ENCODE measurements at places on chromosomes 4 and X. TPM values are rescaled to one million over a fixed set of nuclear protein-coding genes. Genes with fewer than 3 reads are reported as not detected.

Gene ARSJ
- polyA plus RNA-seq, result 41.4 TPM

Gene ACE2
- polyA plus RNA-seq, result not detected

Gene LRP2BP
- polyA plus RNA-seq, result 0.30 TPM

Gene CFAP99
- 0.13 TPM for polyA plus RNA-seq

DNA sequence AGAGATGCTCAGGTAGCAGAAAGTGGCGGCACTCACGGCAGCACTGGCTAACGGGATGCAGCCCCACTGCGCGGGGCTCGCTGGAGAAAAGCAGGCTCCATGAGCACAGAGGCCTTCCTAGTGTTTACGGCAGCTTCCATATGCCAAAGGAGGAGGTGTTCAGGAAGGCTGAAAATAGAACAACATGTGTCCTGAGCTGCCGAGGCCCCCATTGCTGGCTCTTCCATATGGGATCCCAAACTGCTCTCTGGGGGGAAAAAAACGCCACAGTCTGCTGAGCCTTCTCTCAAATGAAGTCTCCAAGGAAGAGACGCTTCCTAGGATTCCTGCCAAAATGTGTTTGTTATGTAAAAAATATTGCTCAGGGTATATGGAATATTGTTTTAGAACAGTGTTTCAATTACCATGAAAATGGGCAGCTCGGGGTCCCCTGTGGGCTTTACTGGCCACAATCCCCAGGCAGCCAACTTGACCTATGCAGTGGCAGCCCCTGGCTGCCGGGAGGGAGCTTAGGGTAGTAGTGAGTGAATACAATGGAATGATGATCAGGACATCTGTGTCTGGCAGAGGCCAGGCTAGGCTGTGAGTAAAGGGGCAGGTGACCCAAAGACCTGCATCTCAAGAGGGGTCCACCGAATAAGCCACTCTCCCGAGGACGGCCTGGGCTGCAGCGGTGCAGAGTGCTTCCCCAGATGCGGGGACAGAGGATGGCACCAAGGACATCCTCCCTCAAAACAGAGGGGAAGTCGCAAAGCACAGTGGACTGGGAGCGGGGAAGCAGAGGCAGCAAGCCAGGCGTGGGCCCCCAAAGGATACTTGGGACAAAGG lies 170.1 kb downstream of the AFAP1 start:
- H3K4me1 ChIP-seq, result peaks cover 27% of the 10 kb centered on the region
- no peak overlapping the region for H3K27ac ChIP-seq
- no peak overlapping the region for H3K4me3 ChIP-seq

DNA sequence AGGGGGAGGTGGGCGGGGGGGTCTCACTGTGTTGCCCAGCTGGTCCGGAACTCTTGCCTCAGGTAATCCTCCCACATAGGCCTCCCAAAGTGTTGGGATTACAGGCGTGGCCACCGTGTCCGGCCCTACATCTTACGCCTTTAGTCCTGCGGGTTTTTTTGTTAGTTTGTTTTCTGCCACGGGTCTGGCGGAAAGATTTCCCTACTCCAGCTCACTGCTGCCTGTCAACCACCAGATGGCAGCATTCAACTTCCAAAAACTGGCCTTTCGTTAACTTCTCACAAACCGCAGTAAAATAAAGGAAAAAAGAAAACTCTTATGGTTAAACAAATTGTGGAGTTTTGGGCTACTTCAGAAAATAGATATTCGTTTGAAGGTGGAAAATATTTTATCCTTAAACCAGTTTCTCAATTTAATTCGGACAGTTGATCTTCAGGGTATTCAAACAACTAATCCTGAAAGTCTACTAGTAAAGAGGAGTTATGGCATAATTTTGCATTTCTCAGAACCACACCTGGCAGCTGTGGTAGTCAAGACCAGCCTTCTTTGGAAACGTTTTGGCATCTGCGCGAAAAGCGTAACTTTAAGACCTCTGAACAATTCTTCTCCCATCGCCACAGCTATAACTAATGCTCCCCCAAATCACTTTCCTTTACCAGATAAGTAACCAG lies 41.1 kb downstream of the LUZP4 start:
- no peaks in the 10 kb centered on the region for H3K36me3 ChIP-seq
- peaks cover 4% of the 10 kb centered on the region for H3K27me3 ChIP-seq
- H3K27ac ChIP-seq, result no peak overlapping the region
- no peaks in the 10 kb centered on the region for H3K4me1 ChIP-seq

DNA sequence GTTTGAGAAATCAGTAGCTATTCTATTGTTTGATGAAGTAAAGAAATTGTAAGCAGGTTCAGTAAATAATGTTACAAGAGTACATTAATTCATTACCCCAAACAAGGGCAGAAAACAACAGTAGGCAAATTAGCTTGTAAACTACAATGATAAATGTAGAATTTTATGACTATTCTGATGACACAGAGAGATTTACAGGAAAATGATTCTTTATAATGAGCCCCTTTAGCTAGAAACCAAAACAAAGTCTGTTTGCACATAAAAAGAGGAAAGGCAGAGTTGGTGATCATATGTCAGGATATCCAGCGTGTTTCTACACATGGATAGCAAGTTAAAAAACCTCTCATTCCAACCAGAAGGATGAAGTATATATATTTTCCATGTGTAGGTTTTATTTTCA lies 204.8 kb downstream of the CFAP299 start:
- no peaks in the 10 kb centered on the region for H3K36me3 ChIP-seq
- no peak for DNase-seq
- H3K27me3 ChIP-seq, result no peaks in the 10 kb centered on the region
- H3K4me1 ChIP-seq, result no peaks in the 10 kb centered on the region

GRCh38 chrX:23885803-23886202 lies 21.9 kb downstream of the APOO start:
- DNase-seq, result no peak
- H3K27ac ChIP-seq, result peak overlapping the region; percentile 94
- no peaks in the 10 kb centered on the region for H3K36me3 ChIP-seq

GRCh38 chr4:59127743-59128142 lies 2017.6 kb upstream of the IGFBP7 start:
- no peaks in the 10 kb centered on the region for H3K4me1 ChIP-seq
- no peak overlapping the region for H3K27ac ChIP-seq
- DNase-seq, result peak; percentile 0
- H3K27me3 ChIP-seq, result no peaks in the 10 kb centered on the region
- no peaks in the 10 kb centered on the region for H3K36me3 ChIP-seq

- H3K27ac ChIP-seq, result no peak overlapping the region
- H3K27me3 ChIP-seq, result no peaks in the 10 kb centered on the region
- no peaks in the 10 kb centered on the region for H3K4me1 ChIP-seq
- DNase-seq, result no peak
- H3K4me3 ChIP-seq, result no peak overlapping the region
- H3K36me3 ChIP-seq, result peaks cover 20% of the 10 kb centered on the region
These were observed 124.3 kb downstream of the ADGRA3 start for GRCh38 chr4:22391551-22391950.

GRCh38 chr4:26607776-26608175 lies 23.9 kb downstream of the TBC1D19 start:
- H3K27ac ChIP-seq, result no peak overlapping the region
- H3K36me3 ChIP-seq, result no peaks in the 10 kb centered on the region
- no peaks in the 10 kb centered on the region for H3K4me1 ChIP-seq
- H3K4me3 ChIP-seq, result no peak overlapping the region
- DNase-seq, result no peak
- no peaks in the 10 kb centered on the region for H3K27me3 ChIP-seq

DNA sequence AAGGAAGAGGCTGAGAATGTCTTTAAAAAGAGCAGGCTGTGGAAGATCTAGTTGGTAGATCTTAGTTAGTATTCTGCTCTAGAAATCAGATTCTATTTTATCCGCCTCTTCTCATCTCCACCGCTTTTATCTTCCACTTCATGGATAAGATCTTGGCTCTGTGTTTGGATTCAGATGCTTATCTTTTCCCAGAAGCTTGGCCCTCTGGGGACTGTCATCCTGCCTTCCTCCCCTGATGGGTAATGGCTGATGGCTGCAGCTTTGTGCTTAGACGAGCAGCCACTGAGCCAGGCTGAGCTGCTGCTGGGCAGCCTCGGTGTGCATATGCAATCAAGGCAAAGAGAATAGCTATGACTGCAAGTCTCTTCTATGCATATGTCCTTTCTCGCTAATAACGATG lies 23.5 kb downstream of the TRIML1 start:
- peak; percentile 20 for DNase-seq
- no peaks in the 10 kb centered on the region for H3K4me1 ChIP-seq
- no peaks in the 10 kb centered on the region for H3K27me3 ChIP-seq
- H3K4me3 ChIP-seq, result no peak overlapping the region

GRCh38 chrX:129478516-129478915 lies 44.8 kb downstream of the SMARCA1 start:
- H3K27ac ChIP-seq, result no peak overlapping the region
- no peaks in the 10 kb centered on the region for H3K27me3 ChIP-seq
- H3K4me1 ChIP-seq, result no peaks in the 10 kb centered on the region
- no peak for DNase-seq
- H3K36me3 ChIP-seq, result peaks cover 34% of the 10 kb centered on the region
- H3K4me3 ChIP-seq, result no peak overlapping the region

DNA sequence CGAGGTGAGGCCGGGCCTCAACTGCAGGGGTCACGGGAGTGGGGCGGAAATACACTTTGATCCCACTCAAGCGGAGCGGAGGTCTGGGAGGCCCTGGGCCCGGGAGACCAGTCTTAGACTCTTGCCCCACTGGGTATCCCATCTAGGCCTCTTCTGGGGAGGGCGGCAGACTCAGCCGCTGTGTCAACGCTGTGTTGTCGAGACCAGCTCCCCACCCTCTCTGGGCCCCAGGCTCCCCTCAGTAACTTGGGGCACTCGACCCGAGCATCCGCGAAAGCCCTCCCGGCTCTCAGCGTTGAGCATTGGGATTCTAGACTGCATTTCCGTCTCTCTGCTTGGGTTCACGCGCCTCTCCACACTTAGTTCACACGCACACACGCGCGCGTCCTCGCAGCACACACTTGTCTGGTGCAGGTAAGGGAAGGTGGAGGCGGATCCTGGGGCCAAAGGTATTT lies 1.7 kb downstream of the NKX3-2 start:
- no peak overlapping the region for H3K4me3 ChIP-seq
- no peaks in the 10 kb centered on the region for H3K36me3 ChIP-seq
- no peak overlapping the region for H3K27ac ChIP-seq
- DNase-seq, result no peak
